ENCODE measurements at places on chromosomes 3 and 15.

- DNase-seq = no peak
Observed at GRCh38 chr15:33699145-33699544, 269.2 kb upstream of the CHRM5 start.

GRCh38 chr3:43177085-43177484 lies 71.2 kb upstream of the POMGNT2 start:
- DNase-seq = no peak

DNA sequence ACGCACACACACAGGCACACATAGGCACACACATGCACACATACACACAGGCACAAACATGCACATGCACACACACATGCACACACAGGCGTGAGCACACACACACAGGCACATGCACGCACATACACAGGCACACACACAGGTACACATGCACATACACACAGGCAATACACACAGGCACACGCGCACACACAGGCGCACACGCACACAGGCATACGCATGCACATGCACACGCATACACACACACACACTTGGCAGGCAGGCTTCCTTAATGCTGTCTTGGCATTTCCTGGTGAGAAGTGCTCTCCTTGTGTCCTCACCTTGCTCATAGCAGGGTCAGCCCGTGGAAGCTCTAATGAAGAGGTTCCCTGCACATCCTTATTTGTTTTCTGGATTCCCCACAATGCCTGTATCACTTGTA lies 8.4 kb upstream of the SLCO2A1 start:
- DNase-seq = no peak

DNA sequence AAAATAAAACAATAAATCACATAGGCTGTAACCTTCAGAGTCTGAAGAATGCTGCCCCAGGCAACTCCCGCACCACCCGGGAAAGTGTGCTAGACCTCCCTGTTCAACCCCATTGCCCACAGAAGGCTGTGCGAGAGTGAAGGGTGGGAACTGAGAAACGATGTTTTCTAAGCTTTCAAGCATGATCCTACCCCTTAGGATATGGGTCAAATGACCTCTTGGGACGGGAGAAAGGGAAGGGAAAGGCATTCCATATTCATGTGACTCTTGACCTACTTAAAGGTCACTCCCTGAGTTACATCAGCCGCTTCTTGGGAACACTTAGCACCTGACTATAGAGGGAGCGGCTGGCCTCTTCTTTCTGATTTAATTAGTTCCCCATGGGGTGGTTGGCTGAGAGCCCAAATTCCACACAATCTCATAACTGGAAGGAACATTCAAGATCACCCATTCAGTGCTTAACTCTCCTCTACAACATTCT lies 114.7 kb upstream of the SLC24A5 start:
- no peak for DNase-seq

DNA sequence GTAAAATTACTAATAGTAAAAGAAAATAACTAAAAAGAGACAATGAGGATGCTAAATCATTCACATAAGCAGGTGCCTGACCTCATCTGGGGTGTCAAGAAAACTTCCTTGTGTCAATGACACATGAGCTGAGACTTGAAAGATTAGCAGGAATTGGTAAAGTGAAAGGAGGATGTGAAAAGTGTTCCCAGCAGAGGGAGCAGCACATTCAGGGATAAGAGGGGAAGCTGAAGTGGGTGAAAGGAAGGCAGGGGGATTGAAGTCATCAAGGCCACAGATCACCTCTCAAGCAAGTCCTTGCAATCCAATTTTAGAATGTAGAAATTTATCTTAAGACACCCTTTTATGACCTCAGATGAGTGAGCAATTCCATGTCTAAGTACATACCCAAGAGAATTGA lies 60.2 kb upstream of the ACP3 start:
- DNase-seq = no peak

- DNase-seq = no peak
Observed at GRCh38 chr15:58284293-58284692, 146.1 kb downstream of the AQP9 start.

- no peak for DNase-seq
Observed at GRCh38 chr3:30352410-30353318, 253.7 kb upstream of the TGFBR2 start.

DNA sequence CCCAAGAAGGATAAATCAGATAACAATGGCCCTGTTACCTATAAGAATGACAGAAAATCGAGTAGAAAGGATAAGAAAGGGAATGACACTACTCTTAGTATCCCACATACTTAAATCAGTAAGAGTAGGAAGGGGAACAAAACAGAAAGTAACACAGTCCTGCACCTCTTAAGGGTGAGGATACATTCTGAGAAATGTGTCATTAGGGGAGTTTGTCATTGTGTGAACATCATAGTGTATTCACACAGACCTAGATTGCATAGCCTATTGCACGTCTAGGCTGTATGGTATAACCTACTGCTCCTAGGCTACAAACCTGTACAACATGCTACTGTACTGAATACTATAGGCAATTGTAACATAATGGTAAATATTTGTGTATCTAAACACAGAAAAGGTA lies 142.6 kb downstream of the PLCH1 start:
- no peak for DNase-seq

- no peak for DNase-seq
Observed at GRCh38 chr3:61169621-61170251, 81.5 kb downstream of the FHIT start.

- DNase-seq = no peak
Observed at GRCh38 chr3:130509008-130509407, 8.0 kb upstream of the COL6A6 start.

DNA sequence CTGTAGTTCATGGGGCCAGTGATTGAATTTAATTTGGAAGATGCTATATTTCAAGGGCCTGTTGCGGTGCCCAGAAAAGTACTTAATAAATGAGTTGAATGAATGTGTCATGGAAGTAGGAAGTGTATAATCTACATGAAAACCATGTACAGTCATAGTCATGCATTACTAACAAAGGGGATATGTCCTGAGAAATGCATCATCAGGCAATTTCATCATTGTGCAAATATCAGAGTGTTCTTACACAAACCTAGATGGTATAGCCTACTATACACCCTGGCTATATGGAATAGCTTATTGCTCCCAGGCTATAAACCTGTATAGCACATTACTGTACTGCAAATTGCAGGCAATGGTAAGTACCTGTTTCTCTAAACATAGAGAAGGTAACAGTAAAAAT lies 10.7 kb upstream of the MYO5C start:
- DNase-seq = peak; percentile 44

DNA sequence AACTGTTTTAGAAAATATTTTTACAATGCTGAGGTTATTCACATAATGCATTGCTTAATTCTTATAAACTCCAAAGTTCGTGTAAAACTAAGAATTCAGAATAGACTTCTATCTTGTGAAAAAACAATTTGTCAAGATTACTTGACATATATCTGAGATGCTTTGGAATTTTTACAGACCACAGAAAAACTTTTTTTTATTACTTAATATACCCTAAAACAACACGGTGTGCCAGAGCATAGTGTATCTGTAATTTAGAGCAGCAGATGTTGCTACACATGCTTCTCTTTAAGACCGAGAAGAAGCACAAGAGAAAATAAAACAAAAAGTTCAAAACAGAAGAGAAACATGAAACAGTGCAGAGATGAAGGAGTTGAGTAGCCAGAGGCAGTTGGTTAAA lies 26.4 kb downstream of the ASB7 start:
- DNase-seq = peak; percentile 17

- DNase-seq = no peak
Observed at GRCh38 chr3:42996633-42997075, 17.5 kb downstream of the GASK1A start.

DNA sequence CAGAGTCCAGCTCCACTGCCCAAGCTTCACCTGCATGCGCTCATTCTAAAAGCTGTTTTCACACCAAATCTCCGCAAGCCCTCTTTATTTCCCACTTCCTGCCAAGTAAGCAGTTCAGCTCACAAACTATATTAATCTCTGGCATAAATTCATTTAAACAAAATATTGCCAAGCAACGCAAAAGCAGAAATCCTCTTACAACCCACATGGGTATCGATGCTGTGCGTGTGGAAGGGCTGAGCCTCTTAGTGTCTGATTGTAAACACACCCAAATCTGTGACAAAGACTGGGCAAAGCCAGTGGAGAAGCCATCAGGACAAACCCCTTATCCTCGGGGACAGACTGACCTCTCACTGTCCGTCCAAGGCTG lies 124.3 kb upstream of the ATP2B2 start:
- no peak for DNase-seq

- no peak for DNase-seq
Observed at GRCh38 chr3:12579905-12580304, 23.0 kb downstream of the MKRN2 start.

GRCh38 chr3:161171639-161172552 lies 49.2 kb upstream of the NMD3 start:
- no peak for DNase-seq

- DNase-seq = no peak
Observed at GRCh38 chr3:133074977-133075376, 36.8 kb downstream of the TMEM108 start.

DNA sequence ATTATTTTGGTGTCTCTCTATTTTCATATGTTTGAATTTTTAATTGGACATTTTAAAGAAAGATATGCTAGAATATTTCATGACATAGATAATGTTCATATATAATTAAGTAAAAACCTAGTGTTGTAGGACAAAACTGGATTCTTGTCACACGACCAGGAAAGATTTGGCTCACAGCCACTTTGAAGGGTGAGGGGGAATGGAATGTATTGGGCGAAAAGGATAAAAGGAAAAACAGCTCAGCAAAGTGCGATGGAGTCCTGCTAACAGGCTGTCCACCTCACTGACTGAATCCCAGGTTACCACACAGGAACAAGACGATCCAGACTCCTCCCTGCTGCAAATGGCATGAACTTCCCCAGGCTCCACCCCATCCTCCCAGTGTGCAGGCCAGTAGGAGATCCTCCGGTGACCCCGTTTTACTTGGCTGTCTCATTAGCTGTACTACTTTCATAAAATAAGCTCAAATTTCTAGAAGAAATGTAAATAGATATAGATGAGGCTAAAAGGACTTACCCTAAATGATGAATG lies 186.2 kb downstream of the CD47 start:
- no peak for DNase-seq

DNA sequence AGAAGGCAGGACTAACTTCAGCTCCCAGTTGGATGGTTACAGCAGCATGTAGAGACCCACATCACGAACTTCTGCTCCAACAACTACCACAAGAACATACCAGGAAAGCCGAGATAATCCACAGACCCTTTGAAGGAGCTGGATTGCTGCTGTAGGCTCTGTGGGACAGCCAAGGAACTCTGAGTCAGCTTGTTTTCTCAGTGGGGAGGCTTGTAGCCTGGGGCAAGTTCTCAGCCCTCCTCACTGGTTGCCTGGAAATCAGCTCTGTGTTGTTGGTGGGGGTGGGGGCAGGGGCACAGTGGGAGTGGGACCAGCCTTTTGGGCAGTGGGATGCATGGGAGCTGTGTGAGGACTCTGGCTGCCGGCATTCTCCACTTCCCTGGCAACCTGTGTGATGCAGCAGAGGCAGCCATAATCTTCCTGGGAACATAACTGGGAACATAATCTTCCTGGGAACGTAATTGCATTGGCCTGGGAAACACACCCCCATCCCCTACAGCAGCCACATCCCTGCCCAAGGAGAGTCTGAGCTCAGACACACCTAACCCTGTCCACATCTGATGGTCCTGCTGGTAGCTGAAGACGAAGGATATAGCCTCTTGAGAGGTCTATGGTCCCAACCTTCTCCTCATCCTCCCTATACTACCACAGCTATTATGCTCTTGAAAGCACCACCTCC lies 153.1 kb downstream of the PEAK1 start:
- DNase-seq = peak; percentile 74

DNA sequence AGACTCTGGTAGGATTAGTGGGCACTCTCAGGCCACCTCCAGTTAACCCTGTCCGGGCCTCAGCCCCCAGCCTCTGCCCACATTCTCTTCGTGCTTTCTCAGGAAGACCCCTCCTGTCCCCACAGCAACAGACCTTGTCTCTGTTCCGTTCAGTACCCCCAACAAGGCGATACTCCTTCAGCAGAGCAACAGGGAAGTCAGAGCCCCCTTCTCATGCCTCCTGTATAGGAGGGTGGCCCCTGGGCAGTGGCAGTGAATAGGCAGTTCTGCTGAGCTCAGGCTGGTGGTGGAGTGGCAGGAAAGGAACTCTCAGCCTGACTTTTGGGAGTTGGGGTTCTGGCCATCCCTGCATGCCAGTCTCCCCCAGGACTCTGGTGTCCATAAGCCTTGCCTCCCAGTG lies 513 bp downstream of the SEMA3B start:
- DNase-seq = no peak

DNA sequence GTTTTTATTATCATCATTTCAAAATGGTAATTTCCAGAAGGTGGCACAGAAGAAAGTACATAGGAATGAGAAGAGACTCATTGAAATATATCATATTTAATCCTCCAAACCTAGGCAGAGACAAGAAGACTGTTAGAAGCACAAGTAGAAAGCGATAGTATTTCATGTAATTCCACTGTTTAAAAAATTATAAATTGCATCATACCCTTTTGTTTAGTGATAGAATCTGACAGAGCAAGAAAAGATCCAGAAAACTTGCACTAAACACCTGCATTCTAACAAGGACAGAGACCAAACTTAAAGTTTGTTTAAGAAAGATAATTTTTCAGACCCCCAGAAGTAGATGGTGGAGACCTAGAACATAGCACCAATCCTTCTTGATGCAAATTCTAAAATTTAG lies 56.9 kb upstream of the CD96 start:
- DNase-seq = no peak

DNA sequence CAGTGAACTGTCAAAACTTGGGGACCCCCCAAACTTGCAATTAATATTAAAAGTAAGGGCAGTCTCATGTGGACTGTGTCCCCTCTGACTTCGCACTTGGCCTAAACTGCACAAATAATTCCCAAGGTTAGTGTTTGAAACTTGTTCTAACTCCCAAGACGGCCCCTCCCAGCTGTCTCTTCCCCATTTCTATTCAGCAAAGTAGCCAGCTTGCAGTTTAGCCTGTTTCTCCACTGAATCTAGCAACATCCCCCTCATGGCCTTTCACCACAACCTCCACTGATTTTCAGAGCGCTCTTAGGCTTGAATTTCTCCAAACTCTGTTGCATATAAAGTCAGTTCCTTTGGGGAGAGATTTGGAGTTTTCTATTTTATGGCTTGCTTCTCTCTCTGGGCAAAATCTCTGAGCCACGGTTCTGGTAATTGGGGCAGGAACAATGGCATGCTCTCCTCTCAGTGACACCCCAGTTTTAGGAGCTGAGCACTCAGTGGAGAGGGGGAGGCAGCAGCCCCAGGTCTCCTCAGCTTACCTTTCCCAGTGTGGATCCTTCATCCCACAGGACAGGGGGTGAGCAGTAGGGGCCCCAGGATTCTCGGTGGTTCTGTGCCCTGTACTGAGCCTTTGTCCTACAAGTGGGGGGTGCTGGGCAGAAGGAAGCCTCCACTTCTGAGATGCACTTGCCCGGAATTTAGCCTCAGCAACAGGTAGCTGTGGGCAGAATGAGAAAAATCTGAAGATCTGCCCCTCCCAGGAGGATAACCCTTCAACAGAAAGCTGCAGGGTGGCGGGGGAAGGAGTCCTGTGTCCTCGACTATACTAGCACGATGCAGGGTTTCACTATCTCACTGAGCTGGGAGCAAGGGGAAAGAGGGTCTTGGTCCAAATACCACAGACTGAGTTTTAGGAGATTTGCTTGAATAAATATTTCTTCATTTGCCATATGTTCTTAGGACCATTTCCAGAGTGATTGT lies 39.3 kb upstream of the GATA2 start:
- DNase-seq = no peak

- DNase-seq = no peak
Observed at GRCh38 chr3:115272036-115272824, 125.1 kb upstream of the ZBTB20 start.

GRCh38 chr3:183730361-183730760 lies 32.8 kb downstream of the YEATS2 start:
- DNase-seq = no peak

All from AG04449 (cell line).